CD4-positive, alpha-beta T cell treated with Interleukin-1 beta for 1 hour (primary cell): ENCODE measurements at places on chromosomes 2 and 18.
A peak's percentile ranks its signal among the peaks of the same experiment; 100 is the strongest.

- no peak for DNase-seq
These were observed 87.0 kb downstream of the HDAC4 start for GRCh38 chr2:239313776-239314175.

- no peak for DNase-seq
These were observed 17.5 kb downstream of the C1D start for GRCh38 chr2:68045342-68045741.

DNA sequence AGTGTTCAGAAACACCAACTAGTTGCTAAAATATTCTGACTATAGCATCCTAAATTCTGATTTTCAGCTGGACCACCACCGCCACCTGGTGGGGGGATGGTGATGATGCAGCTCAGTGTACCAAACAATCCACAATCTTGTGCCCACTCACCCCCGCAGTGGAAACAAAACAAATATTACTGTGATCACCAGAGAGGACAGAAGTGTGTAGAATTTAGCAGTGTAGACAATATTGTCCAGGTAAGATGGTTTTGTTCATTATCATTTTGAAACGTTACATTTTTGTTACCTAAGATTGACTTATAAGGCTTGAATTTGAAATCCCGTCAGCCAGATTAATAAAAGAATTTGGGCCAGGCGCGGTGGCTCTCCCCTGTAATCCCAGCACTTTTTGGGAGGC is 31.7 kb upstream of the UBXN4 start:
- peak; percentile 70 for DNase-seq

DNA sequence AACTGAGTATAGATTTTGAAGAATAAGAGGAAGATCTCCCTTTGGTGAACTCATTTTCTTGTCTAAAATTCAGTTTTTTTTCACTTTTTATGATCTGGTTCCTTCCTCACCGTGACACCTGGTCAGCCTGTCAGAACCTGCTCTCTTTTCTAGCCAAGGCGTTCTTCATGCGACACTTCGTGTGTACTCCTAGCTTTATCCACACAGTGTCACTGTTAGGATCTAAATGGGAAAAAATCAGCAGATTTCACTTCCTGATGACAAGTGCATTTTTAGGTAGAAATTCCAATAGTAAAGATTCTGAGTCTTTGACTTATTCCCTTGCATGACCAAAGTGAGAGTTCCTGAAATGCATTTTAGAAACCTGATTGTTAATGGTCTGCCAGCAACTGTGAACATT is 89.8 kb downstream of the KLHL14 start:
- no peak for DNase-seq

- no peak for DNase-seq
These were observed 166.0 kb upstream of the FAM98A start for GRCh38 chr2:33765122-33765521.

GRCh38 chr2:231189171-231189530 is 9.3 kb upstream of the ARMC9 start:
- no peak for DNase-seq

GRCh38 chr2:131419441-131419840 is 55.5 kb upstream of the RAB6D start:
- no peak for DNase-seq

DNA sequence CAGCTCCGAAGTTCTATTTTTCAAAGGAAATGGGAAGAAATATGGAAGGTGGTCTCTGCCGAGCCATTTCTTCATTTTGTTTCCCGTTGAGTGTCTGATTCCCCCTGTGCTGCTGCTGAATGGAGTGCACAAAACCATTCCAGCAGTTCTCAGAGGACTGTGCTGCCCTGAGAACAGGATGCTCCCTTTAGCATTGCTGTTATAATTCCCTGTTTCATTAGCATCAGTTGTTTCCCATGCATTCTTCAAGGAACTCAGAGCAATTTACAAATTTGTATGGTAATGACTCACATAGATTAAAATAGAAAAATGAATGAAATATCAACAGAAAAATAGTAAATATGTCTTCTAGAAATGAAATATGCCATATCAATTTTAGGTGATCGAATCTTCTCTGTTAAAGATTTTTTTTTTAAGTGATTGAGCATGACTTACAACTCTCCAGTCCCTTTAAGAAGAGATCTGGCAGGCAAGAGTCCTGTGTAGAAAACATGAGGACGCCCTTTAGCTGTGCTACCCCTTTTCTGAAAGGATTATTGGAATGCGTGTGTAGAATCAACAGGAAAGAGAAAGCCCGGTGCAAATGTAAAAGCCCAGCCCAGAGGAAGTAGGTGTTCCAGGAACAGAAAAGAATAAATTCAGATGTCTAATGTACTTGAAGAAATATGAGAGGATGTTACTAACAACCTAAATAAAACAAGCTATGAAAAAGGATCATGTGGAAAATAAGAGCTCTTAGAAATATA is 118.5 kb downstream of the ATP9B start:
- DNase-seq, result no peak

DNA sequence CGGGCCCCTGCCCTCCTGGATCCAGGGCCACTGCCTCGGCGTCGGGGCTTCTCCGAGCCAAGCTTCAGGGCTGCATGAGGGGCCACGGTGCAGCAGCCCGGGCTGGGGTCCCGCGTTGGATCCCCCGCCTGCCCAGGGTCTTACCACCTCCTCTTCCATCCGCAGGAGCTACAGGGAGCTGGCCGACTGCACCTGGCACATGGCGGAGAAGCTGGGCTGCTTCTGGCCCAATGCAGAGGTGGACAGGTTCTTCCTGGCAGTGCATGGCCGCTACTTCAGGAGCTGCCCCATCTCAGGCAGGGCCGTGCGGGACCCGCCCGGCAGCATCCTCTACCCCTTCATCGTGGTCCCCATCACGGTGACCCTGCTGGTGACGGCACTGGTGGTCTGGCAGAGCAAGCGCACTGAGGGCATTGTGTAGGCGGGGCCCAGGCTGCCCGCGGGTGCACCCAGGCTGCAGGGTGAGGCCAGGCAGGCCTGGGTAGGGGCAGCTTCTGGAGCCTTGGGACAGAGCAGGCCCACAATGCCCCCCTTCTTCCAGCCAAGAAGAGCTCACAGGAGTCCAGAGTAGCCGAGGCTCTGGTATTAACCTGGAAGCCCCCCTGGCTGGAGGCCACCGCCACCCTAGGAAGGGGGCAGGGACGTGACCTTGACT is 52.1 kb downstream of the RAMP1 start:
- no peak for DNase-seq

GRCh38 chr2:98335271-98335670 is 11.0 kb upstream of the CNGA3 start:
- no peak for DNase-seq

DNA sequence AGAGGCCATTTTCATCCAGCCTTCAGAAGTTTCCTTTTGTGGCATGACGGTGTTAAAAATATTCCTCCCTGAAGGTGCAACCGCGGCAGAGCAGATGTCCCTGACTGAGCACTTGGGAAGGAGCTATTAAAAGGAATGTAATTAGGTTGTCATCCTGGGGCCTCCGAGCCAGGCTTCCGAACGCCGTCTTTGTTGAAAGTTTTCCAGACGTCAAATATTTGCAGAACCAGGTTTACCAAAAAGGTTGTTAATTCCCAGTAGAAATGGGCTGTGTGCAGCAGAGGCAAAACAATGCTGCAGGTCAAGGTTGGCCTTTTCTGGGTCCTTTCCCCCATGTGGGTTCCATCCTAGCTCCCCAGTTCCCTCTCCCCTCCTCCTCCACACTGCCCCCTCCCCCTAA is 110.0 kb upstream of the STPG4 start:
- DNase-seq, result no peak

GRCh38 chr2:227793148-227793712 is 20.4 kb upstream of the CCL20 start:
- no peak for DNase-seq

DNA sequence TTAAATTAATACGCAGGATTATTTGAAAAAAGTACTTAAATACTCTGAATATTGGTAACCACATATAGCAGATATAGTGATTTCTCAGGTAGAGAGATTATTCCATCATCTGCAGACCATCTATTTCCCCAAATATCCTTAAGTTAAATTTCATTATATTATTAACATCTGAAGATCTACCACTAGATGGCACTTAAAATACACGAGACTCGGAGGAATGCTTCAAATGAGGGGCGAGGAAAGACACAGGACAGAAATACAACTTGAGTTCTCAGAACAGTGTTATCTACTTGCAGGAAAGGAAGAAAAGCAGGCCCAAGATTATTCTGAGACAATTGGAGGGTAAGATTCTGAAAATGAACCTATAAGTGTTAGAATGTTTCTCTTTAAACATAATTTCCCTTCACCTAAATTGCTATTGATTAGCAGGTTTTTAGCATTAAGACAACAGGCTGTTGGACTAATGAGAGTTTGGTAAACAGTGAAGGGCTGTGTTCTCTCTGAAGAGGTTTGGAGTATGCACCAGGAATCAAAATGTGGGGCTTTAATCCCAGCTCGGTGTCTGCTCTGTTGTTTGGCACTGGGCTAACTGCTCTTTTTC is 76.9 kb upstream of the GCFC2 start:
- no peak for DNase-seq

DNA sequence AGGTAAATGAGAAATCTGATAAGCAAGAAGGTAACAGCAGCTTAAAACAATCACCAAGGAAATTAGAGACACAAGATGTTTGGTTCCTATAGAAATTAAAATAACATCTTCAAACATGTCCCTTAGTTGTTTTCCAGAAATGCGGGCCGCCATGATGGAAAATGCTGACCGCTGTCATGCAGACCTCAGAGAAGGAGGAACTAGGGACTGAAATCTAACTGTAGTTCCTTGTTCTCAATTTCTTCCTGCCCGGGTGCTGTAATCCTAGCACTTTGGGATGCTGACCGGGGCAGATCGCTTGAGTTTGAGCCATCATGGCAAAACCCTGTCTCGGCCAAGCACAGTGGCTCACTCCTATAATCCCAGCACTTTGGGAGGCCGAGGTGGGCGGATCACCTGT is 51.1 kb downstream of the TEX51 start:
- DNase-seq, result no peak

- DNase-seq, result no peak
These were observed 47.9 kb downstream of the KIF5C start for GRCh38 chr2:148922776-148923475.

DNA sequence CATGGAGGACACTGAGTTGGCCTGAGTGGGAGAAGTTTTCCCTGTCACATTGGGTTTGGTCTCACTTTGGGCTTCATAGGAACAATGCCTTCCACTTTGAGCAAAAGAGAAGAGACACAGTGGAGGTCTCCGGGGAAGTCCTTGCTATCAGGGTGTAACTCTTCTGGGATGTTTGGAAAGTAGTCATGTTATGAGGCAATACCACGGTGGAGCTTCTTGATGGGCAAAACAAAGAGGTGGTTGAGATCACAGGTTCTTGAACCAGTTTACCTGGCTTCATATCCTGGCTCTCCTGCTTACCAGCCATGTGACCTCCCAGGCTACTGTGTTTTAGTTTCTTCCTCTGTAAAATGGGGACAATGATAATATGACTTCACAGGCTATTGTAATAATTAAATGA is 478.6 kb downstream of the SLC4A3 start:
- DNase-seq, result no peak

- DNase-seq, result peak; percentile 29
These were observed 107.1 kb upstream of the STK17B start for GRCh38 chr2:196278491-196278911.

- no peak for DNase-seq
These were observed 16.9 kb upstream of the MREG start for GRCh38 chr2:216030216-216030615.

DNA sequence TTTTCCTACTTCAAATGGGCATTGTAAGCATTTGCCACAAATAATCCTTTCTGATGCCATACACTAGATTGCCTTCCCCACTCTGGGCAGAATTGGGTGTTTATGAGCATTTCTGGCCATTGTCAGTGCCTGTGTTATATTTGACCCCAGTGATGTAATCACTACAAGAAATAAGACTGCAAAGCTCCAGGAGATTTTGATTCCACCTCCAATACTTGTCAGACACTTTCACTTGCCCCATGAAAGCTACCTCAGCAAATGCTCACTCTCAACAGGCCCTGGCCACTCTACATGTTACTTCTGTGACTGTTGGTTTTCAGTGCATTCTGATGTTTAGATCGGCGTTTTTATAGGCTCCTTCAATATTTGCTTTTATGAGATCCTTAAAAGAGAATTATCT is 135.1 kb downstream of the GFPT1 start:
- DNase-seq, result no peak

DNA sequence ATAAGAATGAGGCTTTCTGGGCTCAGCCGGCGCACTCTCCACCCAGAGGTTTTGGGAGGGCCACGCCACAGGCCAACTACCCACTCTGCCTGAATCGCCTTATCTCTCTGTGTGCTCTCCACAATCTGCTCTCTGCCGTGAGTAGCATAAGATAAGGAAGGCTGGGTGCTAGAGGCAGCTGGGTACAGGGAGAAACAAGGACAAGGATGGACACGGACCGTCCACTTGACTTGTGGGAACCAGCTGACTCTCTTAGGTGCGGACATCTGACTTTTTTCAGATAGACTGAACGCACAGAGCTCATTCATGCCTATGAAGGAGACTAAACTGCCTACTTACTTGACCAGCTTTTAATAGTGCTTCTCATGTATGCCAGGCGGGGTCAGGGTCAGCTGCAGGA is 14.3 kb downstream of the NPAS2 start:
- no peak for DNase-seq

GRCh38 chr2:142862847-142863246 is 14.6 kb upstream of the KYNU start:
- no peak for DNase-seq

GRCh38 chr2:54599914-54600313 is 123.5 kb upstream of the EML6 start:
- no peak for DNase-seq

GRCh38 chr2:62568983-62569837 is 63.2 kb upstream of the TMEM17 start:
- DNase-seq, result no peak

DNA sequence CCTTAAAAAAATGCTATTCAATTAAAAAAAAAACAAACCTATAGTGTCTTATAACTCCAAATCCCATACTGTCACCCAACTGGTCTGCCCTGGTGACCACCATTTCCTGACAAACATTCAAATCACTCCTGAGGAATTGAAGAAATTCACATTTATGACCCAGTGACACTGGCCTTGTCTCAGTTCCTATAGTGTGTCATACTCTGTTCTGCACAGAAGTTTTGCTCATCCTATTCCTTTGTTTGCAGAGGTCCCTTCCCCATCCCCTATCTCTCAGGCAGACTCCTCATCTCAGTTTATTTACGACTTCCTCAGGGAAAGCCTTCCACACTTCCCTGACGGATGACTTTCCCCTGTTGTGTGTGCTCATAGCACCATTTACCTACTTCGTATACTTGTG is 14.7 kb downstream of the ZC3H6 start:
- DNase-seq, result no peak

GRCh38 chr2:68909793-68910674 is 38.8 kb upstream of the BMP10 start:
- peak; percentile 68 for DNase-seq

GRCh38 chr18:75100832-75101630 is 107.9 kb downstream of the PTGR3 start:
- DNase-seq, result no peak
